CD4-positive, CD25-positive, alpha-beta regulatory T cell (primary cell): ENCODE measurements at places on chromosomes 13 and 19. TPM values are rescaled to one million over a fixed set of nuclear protein-coding genes. Genes with fewer than 3 reads are reported as not detected.

DNA sequence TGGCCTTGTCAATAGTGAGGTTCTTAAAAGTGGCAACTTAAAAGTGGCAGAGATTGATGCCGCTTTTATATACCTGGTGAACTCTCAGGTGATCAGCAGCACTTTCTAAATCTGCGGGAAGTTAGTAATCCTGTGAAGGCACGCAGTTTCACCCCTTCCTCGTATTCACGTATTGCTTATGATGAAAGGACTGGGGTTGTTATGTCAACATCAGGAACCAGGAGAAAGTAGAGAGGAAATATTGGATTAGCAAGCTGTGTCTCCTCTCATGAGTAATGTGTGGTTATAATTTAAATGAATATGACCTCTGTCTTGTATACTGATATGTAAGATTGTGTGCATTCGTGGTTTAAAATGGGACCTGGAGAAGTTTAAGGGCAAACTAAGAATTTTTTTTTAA lies 544.6 kb downstream of the SLITRK6 start:
- no peak for DNase-seq

DNA sequence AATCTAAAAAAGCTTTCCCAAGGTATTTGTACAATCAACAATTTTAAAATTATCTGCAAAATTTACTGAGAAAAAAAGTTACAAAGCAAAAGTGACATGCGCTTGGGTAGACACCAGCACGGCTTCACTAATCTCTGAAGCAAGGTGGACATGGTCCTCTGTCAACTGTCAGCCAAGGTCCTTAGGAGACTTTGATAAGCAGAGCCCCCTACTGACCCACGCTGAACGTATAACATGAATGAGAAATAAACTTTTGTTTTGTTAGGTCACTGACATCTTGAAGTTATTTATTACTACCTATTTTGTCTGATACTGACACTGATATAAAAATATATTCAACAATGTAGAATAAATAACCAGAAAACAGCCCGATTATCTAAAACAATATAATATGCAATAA lies 100.7 kb upstream of the OBI1 start:
- DNase-seq, result no peak

Gene RASGRP4
- 6.7 TPM for polyA plus RNA-seq

- DNase-seq, result peak; percentile 46
These were observed 2.7 kb downstream of the PRKACA start for GRCh38 chr19:14114854-14115253.

- DNase-seq, result peak; percentile 64
These were observed at the start of gene IL4I1 for GRCh38 chr19:49896863-49897621. Gene IL4I1, minus strand, starts transcription at chr19:49896887. Its CDS starts 727 bp downstream, at chr19:49896160.

DNA sequence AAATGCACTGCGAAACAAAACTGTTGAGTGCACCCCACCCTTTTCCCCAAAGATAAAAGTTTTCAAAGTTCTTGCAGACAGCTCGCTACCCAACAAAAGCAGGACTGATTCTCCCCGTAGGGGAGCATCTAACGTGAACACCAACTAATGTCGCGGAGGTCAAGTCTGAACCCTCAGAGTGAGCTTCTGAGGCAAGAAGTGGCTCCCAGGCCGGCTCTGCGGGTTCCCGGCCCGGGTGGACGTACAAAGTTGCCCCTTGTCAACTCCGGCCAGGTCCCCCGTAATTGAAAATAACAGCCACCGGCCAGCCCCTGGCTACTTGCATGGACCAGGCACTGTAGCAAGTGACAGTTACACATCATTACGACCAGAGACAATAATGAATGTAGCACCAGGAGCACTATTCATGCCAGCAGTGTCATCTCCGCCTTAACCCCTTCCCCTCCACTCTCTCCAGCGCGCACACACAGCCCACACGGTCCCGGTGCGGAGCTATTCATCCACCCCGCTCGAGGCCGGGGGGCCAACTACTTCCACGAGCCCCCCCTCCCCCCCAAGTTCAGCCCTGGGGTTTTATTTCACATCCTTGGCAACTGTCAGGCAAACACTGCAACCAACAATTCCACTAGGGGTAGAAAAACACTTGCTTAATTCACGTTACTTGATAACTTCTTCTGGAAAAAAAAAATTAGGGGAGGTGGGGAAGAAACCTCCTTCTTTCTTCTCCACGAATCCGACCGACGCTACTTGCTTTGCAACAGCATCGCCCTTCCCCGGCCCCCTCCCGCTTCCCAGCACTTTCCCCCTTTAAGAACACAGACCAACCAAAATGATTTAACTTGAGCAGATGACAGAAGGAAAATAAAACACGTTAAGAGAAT lies 1.2 kb downstream of the KLF12 start:
- peak; percentile 54 for DNase-seq

- DNase-seq, result peak; percentile 80
These were observed 19.3 kb downstream of the AP1M1 start for GRCh38 chr19:16216744-16217670.

Gene KLK11
- not detected for polyA plus RNA-seq

DNA sequence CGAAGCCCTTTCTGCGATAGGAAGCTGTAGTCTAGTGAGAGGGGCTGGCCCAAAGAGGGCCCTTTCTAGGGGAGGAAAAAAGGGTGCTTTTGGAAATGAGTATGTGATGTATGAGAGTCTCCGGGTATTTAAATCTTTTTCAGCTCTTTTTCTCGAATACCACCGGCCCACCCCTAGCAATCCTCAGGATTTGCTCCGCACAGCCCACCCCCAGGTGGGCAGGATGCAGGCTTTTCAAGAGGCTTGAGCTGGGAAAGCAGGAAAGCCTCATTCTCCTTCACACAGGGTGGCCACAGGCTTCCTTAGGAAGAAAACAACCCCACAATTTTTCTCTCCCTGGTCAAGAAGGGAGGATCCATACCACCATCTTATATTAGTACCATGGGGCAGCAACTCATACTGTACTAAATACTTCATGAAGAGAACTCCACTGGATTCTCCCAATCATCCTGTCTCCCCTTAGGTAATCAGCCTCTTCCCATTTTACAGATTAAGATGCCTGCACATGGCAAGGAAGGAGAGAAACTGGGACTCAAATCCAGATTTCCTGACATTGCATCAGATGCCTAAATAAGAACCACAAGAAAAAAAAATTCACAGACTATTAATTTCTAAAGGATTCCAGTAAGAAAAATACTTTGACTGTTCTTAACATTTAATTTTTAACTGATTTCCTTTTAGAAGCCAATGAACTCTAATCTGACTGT lies 84.4 kb downstream of the STK24 start:
- no peak for DNase-seq

Gene FREM2
- not detected for polyA plus RNA-seq

Gene POSTN
- not detected for polyA plus RNA-seq

GRCh38 chr13:67619995-67620380 lies 389.9 kb upstream of the PCDH9 start:
- DNase-seq, result no peak

Gene LAMP1
- polyA plus RNA-seq, result 19.3 TPM

Gene OR4F17
- polyA plus RNA-seq, result not detected

Gene SBNO2
- polyA plus RNA-seq, result 2.6 TPM
